ENCODE measurements at places on chromosomes 1 and 21.
A peak's percentile ranks its signal among the peaks of the same experiment; 100 is the strongest.

- no peak for DNase-seq
Measured at GRCh38 chr1:60425528-60425927, 352.0 kb upstream of the C1orf87 start.

GRCh38 chr1:54069791-54070170, 16.4 kb downstream of the TCEANC2 start:
- no peak for DNase-seq

GRCh38 chr21:40769231-40769630, 77.7 kb downstream of the DSCAM start:
- no peak for DNase-seq

GRCh38 chr1:163307479-163308171, 14.1 kb upstream of the NUF2 start:
- DNase-seq = no peak

- peak; percentile 34 for DNase-seq
Measured at GRCh38 chr21:35840197-35840799, 220.0 kb downstream of the SETD4 start.

GRCh38 chr21:35402061-35402460, 353.0 kb upstream of the RUNX1 start:
- DNase-seq = no peak

DNA sequence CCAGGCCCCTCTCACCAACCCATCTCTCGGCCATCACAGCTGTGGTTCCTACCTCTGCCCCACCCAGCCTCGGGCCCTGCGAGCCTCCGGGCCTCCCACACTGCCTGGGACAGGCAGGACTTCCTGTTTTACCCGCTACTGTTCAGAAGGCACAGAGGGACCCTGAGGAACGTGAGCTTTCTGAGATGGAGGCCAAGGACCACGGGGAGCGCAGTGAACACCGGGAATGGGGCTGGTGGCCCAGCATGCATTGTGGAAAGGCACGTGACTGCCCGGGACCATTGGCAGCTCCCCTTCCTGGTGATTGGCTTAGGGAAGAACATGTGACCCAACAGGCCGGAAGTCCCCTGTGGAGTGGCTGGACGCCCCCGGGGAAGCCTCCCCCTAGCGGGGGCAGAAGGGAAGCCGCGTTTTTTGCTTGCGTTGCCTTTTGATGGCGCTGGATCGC, 7.0 kb downstream of the S100B start:
- no peak for DNase-seq

GRCh38 chr1:234848972-234849649, 239.1 kb upstream of the IRF2BP2 start:
- no peak for DNase-seq

- no peak for DNase-seq
Measured at GRCh38 chr1:46818591-46818990, 19.7 kb downstream of the CYP4B1 start.

GRCh38 chr1:78370356-78370755, 120.4 kb upstream of the PTGFR start:
- no peak for DNase-seq

DNA sequence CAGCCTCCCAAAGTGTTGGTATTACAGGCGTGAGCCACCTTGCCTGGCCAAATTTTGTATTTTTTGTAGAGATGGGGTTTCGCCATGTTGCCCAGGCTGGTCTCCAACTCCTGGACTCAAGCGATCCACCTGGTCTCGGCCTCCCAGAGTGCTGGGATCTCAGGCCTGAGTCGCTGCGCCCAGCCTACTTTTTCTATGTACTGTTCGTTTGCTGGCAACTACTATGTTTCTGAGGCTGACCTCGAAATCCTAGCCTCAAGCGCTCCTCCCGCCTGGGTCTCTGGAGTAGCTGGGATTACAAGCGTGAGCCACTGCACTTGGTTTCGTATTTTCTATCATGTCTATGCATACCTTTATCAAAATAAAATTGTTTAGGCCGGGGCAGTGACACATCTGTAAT, 675 bp upstream of the TEKT2 start:
- DNase-seq = no peak

GRCh38 chr21:32134441-32135130, 144.3 kb downstream of the MIS18A start:
- DNase-seq = no peak

- DNase-seq = no peak
Measured at GRCh38 chr21:27581168-27581567, 614.3 kb upstream of the ADAMTS5 start.

DNA sequence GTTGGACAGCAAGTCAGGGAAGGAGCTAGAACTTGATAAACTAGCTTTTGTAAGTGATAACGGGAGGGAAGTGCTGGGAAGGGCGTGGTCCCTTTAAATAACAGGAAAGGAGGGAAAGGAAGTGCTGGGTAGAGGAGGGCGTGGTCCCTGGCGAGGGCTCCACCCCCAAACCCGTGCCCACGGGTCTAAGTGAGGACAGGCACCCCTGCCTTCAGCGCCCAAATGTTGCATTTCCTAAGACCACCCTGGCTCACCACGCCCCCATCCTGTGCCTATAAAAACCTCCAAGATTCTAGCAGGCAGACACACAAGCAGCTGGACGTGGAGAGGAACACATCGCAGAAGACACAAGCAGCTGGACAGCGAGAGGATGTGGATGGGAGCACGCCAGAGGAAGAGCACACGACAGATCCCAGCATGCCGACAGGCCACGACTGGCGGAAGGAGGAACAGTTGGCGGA, 58.5 kb downstream of the PALMD start:
- DNase-seq = no peak

DNA sequence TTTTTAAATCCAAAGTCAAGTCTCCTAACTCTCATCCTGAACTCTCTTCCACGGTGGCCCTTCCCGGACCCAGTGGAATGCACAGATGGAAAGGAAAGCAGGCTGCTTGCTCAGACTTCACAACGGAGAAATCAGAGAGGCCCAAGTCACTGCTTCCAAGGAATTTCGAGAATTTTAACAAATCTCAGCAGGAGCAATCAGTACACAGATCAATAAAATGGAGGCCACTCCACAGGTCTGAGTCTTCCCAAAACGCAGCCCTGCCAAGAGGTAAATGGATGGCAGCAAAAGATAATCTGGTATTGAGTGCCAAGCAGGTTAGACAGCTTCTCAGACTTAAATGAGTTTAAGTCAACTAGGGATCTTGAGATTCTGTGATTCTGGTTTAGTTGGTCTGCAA, 81.1 kb upstream of the TIAM1 start:
- no peak for DNase-seq

GRCh38 chr1:98267423-98267822, 346.6 kb upstream of the DPYD start:
- no peak for DNase-seq

GRCh38 chr1:198161718-198162090, 4.9 kb downstream of the NEK7 start:
- DNase-seq = no peak

DNA sequence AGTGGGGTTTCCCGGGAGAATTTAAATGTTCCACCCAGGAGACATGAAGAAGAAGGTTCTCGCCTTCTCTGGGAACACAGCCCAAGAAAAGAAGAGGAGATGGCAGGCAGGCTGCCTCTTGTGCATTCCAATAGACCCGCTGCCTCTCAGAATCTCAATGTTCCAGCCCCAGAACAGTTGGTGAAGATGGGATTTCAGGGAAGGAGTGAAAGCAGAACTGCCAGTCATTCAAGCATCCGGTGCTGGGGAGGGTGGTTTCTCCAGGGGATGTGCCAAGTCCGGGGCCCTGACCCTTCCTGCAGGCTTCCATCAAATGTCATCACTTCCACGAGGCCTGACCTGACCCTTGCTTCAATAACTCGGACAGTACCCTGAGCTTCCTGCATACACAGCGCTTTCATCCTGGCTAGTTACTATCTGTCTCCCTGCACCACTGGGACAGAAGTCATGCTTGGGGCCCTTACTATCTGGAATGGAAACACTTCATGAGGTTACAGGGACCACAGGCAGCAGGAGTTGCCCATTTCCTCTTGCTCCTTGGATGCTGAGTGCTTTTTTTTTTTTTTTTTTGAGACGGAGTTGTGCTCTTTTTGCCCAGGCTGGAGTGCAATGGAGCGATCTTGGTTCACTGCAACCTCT, 386.6 kb upstream of the POU3F1 start:
- no peak for DNase-seq

DNA sequence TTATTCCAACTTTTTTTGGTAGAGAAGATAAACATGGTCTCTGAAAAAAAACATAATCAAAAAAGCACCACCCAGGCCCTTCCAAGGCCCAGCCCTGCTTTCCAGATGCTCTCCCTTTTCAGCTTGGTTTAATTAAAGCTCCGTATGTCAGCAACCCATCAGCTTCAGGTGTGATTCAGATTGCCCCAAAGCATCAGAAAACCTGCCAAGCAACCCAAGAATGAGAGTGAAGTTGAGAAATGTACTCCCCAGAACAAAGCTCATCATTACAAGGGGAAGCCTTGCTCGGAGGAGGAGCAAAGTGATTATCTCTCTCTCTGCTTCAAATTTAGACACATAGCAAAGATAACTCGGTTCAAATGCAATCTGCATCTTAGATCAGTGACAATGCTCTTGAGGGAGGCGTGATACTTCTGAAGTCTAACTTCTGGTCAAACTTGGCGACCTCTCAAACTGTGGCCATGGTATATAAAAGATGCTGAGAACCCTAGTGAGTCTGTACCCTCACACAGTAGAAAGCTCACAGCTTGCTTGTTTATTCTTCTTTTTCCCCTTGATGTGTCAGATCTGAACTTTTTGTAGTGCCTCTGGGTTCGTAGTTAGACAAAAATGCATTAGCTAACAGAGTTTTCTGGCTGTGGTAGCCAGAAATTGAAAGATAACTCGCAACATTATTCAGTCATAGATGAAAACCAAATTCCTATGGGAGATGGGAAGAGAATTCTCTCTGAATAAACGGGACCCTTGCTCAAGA, 63.3 kb upstream of the ZC3H11B start:
- DNase-seq = no peak

- DNase-seq = no peak
Measured at GRCh38 chr1:227824204-227824603, 8.7 kb downstream of the PRSS38 start.

DNA sequence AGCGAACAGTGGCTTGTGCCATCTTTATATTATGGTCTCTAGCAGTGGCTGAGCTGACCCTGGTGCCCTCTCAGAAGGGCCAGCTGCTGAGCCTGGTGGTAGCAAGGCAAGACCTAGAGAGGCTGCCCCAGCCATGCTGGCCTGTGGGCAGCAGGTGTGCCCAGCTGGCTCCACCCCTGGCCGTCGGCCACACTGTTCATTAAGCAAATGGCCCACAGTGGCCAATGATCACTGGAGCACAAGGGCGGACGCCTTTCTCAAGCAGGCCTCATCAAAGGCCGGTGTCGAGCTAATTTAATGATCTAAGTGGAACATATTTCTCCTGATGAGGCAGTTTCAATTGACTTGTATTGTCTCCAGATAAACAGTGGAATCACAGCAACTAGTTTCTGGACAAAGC, 89.4 kb downstream of the GRIK3 start:
- DNase-seq = no peak

DNA sequence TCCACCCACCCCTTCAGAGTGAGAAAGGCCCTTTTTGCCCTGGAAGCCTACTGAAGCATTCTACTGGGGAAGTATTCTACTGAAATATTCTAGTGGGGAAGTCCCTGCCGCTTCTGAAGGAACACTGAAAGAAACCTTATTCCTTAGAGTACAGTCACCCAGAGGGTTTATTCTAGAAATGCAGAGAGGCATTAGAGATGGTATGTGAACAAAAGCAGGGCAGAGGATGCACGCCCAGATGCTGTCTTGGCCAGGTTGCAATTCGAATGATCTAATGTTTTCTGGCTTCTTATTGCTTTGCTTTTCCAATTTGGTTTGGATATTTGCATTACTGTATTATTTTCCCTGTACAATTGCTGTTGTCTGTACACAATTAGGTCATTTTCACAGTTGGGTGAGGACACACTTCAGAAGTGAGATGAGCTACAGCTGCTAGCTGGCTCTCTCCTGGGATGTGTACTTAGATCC, 37.1 kb downstream of the CCN1 start:
- no peak for DNase-seq

DNA sequence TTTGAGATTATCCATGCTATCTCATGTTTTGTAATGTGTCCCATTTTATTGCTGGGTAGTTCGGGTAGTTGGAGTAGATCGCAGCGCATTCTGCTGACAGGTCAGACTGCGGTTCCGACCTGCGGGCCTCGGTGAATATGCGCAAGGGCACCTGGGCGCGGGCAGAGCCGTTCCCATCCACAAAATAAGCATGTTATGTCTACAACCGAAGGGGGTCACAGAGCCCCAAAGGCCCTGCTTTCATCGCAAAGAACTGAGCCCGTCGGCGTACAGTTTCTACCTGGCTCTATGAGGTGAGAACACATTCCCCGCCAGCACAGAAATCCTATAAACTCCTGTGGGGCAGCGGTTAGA, 88.4 kb downstream of the PRKAB2 start:
- no peak for DNase-seq

DNA sequence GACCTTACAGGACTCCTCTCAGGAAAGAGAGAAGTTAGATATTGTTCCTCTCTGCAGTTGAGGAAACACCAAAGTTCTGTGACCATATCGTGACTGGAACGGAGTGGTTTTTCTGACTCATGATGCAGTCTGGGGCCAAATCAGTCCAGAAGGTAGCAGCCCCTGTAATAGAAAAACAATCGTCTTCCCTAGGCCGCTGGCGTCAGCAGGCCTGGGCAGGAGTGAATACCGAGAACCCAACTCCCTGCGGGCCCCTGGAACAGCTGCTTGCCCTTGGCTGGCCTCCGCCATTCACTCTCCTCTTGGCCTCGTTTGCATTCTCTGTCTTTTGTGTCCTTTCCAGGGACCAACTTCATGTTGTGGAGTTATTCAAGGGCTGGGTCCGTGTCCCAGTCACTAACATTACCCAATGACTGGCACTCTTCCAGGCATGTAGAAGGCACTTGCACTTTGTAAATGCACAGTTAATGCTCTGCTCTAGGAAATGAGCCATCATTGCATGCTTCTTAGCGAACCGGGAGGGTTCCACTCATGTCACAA, 10.9 kb upstream of the CD101 start:
- no peak for DNase-seq

DNA sequence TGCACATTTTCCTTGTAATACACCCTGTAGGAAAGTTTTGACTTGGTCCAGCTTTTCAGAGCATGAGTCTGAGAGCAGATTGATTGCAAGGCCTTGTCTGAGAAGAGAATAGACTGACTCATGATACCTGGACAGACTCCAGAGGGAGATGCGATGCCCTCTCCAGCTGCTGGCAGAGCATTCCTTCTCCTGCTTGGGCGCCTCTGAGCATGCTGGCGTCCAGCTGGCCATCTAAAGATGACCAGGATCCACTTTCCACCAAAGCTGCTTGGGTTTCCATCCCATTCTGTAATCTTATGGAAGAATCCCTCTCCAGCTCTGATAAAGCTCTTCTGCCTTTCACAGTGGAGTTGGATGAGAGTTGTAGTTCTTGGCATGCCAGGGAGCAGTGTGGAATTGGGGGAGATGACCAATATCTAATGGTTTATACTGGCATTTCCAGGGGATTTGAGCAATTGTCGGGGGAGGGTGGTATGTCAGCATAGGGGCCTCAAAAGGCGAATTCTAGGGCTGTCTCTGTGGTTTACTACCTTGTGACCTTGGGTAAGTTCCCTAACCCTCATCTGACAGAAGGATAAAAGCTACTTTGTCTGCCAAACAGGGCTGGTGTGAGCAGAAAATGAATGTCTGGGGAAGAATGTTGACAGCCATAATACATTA, 19.5 kb downstream of the SZRD1 start:
- DNase-seq = no peak

GRCh38 chr21:29237110-29238052, 61.3 kb upstream of the BACH1 start:
- DNase-seq = no peak

- DNase-seq = no peak
Measured at GRCh38 chr1:189429610-189430009, 1048.1 kb downstream of the BRINP3 start.
